Ovary (tissue), 10 donors: ENCODE measurements at places on chromosomes 2 and 18.

- DNase-seq: peak; percentile 65
Measured at GRCh38 chr2:20355131-20355530, 4.5 kb upstream of the PUM2 start.

DNA sequence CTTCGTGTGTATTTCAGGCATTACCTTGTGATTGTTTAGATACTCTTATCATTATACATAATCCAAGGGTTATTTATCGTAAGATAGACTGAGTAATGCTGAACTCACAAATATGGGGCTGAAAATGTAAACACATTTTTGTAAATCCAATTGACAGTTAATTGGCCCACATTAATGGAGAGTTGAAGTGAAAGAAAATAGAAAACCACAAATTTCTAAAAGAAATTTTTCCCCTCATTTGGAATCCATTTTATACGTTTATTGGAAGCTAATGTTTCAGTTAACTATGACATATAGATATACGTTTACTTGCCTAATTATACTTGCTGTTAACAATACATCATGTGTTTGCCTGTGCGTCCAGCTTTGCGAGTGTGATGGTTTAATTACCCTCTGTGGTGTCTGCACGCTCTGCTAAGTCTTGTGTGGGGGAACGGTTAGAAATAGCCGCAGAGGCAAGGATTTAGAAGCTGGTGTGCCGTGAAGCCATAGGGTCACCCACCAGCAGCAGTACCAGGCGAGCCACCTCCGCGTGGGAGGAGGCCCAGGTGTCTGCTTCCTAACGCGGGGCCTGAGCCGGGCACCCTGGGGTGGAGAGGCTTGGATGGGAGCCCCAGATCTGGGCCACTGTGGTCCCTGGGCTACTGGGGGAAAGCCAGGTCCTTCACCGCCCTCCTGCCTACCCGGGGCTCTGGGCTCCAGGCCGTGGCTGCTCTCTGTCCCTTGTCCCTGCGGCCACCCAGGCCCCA is 38.0 kb downstream of the TSHZ1 start:
- DNase-seq: no peak

- no peak for DNase-seq
Measured at GRCh38 chr2:136393514-136393913, 275.6 kb upstream of the CXCR4 start.

DNA sequence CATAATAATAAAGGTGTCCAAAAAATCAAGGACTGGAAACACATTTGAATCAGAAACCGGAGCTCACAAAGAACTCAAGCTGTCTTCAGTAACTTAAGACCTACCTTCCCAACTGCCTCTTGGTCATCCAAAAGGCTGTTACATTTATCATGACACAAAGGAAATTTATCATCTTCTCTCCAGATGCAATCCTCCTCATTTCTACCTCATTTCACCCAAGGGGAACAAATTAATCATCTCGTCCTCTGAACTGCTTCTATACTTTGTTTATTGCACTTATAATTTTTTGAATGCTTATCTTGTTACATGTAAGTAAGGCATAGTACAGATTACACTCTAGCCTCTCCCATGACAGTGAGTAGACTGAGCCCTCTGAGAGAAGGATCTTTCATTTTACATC is 105.1 kb upstream of the RGPD4 start:
- DNase-seq: no peak

DNA sequence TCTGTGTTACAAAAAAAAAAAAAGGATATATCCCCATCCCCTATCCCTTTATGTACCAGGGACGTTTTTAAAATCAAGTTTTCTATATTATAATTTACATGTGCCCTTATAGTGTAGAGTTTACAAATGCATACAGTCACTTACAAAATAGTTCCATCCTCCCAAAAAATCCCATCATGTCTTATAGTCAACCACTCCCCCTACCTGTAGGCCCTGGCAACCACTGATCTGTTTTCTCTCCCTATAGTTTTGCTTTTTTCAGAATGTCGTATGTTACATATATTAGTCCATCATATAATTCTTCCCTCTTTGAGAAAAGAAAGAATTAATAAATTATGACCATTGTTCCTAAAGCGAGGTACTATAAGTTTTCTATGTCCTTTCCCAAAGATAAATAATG is 17.8 kb downstream of the CFAP210 start:
- no peak for DNase-seq

DNA sequence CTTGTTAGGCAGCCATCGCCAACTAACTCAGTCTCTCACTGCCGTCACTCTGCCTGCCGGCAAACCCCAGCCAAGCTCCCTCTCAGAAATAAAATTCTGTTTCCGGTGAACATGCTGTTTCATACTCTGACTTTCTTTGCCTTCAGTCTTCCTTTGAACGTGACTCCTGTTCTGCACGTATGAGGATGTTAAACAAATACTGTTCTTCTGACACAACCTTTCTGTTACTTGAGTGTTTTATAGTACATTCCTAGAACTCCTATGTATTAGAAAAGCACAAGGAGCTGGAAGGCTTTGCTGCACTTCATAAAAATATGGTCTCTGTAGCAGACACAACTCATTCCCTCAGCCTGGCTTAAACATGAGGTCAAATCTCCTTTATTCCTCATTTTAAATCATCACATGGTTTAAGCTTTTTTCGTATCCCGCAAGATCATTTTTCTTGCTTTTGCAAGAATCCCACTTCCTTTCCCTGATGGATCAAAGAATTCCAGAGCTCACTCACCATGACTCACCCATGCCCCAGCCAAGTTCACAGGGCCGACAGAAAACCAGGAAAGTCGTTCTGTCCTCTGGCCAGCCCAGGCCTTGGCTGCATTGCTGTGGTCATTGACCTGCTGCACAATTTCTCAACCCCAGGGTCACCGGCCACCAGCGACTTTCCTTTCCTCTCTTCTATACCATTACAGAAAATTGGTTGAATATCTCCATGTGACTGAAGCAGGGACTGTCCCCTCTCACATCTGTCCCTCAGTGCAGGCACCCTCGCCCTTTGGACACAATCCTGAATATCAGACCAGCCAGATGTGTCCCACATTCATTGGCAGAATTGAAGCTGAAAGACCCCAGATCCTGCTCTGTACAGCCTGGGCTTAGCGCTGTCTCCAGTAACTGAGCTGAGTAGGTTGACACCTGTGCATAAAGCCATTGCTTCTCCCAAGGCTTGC is 183.1 kb upstream of the ARL4C start:
- DNase-seq: peak; percentile 30

DNA sequence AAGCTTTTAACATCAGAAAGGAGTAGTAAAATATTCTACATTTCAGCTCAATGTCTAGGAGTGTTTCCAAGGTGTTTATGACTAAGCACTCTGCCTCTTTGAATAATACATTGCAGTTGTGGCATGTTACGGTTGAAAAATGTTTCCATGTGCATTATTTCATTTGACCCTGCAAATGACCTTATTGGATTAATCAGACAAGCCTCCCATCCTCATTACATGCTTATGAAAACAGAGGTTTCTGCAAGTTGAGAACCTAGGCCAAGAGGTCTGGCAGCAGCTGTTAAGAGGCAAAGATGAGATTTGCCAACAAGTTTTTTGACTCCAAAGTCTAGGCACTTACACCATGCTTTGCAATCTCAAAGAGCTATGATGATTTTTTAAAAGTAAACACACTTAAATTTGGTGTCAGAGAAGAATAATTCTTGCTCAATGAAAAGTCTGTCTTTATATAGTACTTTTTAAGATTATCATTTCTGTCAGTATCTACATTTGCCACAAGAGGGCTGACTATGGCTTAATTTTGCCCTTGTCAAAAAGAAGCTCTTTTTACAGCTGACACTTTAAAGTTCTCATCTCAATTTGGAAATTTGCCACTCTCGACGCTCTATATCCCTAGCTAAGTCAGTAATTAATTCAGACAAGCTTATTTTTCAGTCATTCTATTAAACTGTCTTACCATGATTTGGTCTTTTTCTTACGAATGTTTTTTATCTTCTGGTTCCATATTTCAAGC is 260.6 kb downstream of the PAX3 start:
- DNase-seq: no peak

- no peak for DNase-seq
Measured at GRCh38 chr2:132662732-132663131, 7.3 kb downstream of the LYPD1 start.

DNA sequence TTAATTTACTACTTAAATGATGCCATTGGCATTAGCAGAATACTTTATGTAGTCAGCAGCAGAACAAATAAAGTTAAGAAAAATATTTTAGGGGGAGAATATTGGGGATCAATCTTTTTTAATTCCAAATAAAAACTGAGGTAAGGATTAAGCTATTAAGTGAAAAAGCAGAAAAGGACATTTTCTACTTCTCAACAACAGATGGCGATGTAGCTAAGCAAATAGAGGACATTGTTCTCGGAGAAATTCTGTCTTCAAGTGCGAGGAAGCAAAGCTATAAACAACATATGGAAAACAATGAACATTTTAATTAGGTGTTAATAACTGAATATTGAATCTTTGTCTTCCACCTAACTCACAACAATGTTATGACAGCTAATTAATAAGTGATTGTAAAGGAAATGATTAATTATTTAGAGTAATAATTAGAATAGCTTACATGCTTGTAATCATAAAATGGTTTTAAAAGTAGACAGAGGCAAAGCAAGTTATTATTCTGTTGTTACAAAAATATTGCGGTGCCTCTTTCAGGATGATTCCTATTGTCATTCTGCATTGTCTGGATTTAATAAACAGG is 32.9 kb upstream of the CCDC93 start:
- no peak for DNase-seq

- DNase-seq: no peak
Measured at GRCh38 chr2:198479065-198479464, 674.7 kb downstream of the PLCL1 start.

DNA sequence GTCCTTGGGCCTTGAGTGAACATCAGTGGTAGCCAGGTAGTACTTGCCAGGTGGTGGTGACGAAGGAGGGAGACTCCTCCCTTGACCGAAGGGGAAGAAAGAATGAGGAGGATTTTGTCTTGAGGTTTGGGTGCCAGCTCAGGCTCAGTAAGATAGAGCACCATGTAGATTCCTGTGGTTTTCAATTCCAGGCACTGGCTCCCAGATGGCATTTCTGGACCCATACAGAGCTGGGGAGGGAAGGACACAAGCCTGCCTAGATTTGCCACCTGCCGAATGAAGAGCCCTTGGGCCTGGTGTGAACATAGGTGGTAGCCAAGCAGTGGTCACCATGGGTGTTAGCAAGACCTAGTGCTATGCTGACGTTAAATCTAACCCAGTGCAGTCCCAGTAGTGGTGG is 108.8 kb upstream of the UBE2E3 start:
- DNase-seq: no peak

DNA sequence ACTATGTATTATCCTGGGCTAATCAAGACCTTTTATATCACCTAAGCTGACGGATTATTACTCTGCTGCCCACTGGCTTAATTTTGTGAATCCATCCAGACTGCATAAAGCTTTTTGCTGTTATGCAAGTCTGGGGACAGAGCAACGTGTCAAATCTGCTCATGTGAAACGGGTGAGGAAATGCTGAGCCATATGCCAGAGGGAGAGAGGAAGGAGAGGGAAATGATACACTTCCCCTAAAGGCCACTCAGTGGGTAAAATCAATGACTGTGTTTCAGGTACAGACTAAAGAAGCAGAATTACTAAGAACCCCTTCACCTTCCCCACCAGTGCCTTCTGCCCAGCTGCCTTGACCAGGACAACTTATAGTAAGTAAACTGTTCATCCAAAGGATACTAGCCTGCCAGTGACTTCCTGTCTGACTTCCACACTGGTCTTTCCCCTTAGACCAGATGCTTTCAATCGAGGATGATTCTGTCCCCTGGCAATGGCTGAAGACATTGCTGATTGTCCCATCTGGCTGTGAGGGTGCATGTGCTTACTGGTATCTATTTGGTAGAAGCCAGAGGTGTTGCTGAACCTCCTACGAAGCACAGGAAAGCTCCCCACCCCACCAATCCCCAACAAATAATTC is 43.0 kb downstream of the STAT1 start:
- DNase-seq: no peak

DNA sequence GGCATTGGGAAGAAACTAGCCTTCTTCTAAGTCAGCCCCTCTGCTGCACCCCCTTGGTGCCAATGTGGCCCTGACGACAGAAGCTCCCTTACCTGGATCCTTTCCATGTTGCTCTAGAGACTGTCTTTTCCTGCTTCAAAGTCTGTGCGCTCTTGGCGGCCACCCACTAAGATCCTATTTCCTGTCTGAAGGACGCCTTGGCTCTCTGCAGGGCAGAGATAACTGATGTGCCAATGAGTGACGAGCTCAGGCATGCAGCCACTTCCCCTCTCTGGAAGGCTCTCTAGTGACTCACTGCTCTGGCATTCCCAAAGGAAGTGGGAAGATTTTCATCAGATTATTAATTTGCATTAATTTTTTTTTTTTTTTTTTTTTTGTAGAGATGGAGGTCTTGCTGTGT is 273.5 kb downstream of the CDH20 start:
- DNase-seq: peak; percentile 19

DNA sequence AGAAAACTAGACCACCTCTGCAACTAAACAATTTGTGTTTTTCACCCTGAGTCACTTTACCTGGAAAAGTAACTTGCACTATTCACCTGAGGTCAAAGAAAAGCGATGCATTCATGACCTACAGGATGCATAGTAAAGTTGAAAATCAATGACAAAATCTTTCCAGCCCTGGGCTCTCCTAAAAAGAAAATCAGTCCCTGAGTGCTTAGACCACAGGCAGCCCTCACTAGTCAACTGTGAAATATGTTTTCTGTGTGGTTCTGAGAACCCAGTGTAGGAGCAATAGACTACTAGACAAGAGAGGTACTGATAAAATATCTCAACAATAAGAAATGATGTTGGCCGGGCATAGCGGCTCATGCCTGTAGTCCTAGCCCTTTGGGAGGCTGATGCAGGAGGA is 133.1 kb downstream of the TXNL1 start:
- no peak for DNase-seq

DNA sequence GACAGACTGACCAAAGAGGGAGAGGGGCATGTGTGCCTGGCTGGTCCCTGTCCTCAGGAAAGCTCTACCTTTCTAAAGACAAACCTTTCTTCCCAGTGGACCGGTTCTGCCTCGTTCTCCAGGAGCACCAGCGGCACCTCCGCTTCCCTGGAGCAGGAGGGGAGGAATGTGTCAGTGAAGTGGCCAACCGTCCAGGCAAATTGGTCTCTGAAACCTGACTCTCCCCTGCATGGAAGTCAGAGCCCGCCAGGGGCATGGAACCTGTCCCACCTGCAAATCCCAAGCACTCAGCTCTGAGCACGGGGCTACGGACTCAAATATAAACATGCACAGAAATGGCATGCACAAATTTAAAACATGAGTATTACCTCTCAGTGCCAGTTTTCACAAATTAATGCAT is 62.9 kb downstream of the COL6A3 start:
- DNase-seq: no peak

DNA sequence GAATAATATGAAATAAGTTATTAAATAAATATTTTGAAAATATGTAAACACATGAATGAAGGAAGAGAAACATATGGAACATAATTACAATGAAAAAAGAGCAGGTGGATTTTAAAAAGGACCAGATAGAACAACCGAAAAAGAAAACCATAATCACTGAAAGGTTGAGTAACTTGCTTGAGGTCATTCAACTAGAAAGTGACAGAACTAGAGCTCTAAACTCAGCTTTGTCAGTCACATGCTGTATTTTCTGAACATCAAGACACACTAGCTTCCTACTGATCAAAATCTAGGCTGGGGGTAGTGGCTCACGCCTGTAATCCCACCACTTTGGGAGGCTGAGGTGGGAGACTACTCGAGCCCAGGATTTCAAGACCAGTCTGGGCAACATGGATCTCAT is 30.0 kb upstream of the ITGAV start:
- DNase-seq: no peak

- DNase-seq: no peak
Measured at GRCh38 chr2:170651624-170652325, 63.4 kb upstream of the SP5 start.
